ENCODE measurements at places on chromosomes 1 and 21.

DNA sequence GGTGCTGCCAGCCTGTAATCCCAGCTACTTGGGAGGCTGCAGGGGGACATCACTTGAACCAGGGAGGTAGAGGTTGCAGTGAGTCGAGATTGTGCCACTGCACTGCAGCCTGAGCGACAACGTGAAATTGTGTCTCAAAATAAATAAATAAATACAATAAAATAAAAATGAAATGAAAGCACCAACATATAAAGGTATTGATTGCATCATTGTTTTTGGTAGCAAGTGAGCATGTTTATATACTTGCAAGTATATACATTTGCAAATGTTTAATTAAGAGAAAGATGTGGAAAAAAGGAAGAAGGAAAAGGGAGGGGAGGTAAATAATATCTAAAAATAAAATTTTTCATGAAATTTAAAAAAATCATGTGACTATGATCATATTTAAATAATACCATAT lies 32.8 kb upstream of the NRIP1 start:
- no peak for DNase-seq

- no peak for DNase-seq
These were observed 8.3 kb downstream of the PGM1 start for GRCh38 chr1:63601463-63601862.

DNA sequence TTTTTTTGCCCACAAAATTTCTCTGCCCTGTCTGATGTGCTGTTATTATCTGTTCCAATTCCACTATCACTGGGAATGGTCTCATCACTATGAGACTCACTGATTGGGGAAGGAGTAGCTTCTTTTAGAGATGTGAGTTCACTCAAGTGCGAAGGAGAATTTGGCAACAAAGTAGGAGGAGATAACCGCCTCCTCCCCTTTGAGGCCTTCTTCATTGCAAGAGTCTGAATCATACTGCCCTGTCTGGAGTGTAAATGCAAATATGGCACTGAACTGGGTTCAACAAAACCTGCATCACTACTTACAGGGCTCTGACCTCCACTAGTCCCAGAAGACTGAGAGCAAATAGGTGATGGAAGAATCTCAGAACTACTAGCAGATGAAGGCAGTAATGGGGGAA lies 83.4 kb downstream of the ASH1L start:
- DNase-seq, result no peak

GRCh38 chr1:17239420-17239819 lies 9.5 kb upstream of the PADI3 start:
- DNase-seq, result peak; percentile 1

DNA sequence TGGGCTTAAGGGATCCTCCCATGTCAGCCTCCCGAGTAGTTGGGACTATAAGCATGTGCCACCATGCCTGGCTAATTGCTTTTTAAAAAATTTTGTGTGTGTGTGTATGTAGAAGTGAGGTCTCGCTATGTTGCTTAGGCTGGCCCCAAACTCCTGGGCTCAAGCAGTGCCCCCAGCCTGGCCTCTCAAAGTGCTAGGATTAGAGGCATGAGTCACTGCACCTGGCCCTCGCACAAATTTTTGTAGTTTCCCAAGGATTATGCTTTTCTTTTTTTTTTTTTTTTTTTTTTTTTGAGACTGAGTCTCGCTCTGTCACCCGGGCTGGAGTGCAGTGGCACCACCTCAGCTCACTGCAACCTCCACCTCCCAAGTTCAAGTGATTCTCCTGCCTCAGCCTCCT lies 144.4 kb upstream of the HNRNPU start:
- no peak for DNase-seq

- DNase-seq, result no peak
These were observed 254.9 kb downstream of the RHOU start for GRCh38 chr1:228989992-228990827.

- no peak for DNase-seq
These were observed 14.1 kb upstream of the MARK1 start for GRCh38 chr1:220513834-220514233.

DNA sequence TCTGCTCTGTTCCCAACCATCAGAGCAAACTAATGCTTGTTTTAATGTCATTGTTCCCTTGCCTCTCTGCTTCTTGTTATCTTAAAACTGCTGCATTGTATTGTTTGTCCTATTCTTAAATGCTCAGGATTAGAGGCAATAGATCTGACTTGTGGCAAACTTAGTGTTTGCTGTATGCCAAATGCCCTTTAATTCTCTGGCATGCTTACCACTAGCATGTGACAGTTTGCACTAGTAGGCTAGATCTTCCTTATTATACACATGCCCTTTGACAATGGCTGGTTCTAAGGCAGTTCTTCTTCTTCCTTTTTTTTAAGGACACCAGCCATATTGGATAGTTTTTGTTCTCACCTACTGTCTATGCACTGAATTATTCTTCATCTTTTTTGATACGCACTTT lies 30.1 kb downstream of the PALMD start:
- DNase-seq, result no peak

GRCh38 chr1:32082022-32082421 lies 9.3 kb downstream of the TMEM39B start:
- DNase-seq, result no peak

DNA sequence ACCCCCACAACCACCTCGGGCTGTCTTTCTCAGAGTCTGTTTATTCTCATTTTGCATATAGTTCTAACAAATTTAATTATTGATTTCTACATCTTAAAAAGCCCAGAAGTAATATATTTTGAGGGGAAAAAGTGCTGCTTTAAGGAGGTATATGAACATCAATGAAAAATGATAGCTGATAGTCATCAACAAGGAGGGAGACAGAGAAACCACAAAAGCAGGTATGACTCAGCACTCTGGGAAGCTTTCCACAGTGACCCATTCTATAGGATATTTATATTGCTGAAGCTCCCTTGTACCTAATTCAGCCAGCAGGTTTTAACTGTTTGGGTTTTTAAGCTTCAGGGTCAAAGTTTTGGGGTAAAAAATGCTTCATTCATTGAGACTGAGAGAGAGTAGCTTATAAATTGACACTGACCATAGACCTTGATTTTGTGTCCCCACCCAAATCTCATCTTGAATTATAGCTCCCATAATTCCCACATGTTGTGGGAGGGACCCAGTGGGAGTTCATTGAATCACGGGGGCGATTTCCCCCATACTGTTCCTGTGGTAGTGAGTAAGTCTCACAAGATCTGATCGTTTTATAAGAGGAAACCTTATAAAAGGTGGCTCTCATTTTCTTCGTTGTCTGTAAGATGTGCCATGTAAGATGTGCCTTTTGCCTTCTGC lies 27.4 kb downstream of the VANGL1 start:
- no peak for DNase-seq

GRCh38 chr1:84998642-84999280 lies 1.8 kb upstream of the MCOLN2 start:
- no peak for DNase-seq

Data from NCI-H187 treated with DMSO at 0.1 percent for 48 hours (cell line).